CD4-positive, CD25-positive, alpha-beta regulatory T cell (primary cell): ENCODE measurements at places on chromosomes 4 and X. TPM values are rescaled to one million over a fixed set of nuclear protein-coding genes. Genes with fewer than 3 reads are reported as not detected.
A peak's percentile ranks its signal among the peaks of the same experiment; 100 is the strongest.

GRCh38 chr4:15696866-15697265, 6.0 kb upstream of the BST1 start:
- DNase-seq = no peak
- H3K4me3 ChIP-seq = no peak overlapping the region
- no peaks in the 10 kb centered on the region for H3K27me3 ChIP-seq
- H3K27ac ChIP-seq = no peak overlapping the region
- no peaks in the 10 kb centered on the region for H3K4me1 ChIP-seq

GRCh38 chr4:137452799-137453198, 79.5 kb downstream of the PCDH18 start:
- H3K4me3 ChIP-seq = no peak overlapping the region
- DNase-seq = no peak
- H3K4me1 ChIP-seq = no peaks in the 10 kb centered on the region
- H3K27me3 ChIP-seq = no peaks in the 10 kb centered on the region
- no peak overlapping the region for H3K27ac ChIP-seq

GRCh38 chrX:112760697-112761096, 79.9 kb downstream of the AMOT start:
- H3K4me1 ChIP-seq = no peaks in the 10 kb centered on the region
- no peaks in the 10 kb centered on the region for H3K36me3 ChIP-seq
- no peak for DNase-seq
- no peak overlapping the region for H3K27ac ChIP-seq
- peaks cover 2% of the 10 kb centered on the region for H3K27me3 ChIP-seq

DNA sequence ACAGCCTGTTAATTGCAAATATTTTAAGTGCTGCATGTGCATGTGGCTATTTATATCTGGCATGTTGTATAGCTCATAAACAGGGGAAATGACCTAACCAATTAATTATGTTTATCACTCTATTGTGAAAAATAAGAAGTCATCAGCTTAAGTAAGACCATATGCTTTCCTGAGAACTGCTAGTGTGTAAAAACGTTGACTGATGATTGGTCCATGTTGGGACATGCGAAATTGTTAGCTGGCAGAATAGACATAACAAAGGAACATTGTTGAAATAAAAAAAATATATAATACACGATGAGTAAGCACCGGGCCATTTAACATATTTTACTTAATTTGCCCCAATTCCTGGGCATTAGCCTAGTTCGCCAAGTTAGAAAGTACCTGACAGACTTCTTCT, 207.5 kb downstream of the ANK2 start:
- no peaks in the 10 kb centered on the region for H3K4me1 ChIP-seq
- no peaks in the 10 kb centered on the region for H3K27me3 ChIP-seq
- DNase-seq = no peak
- H3K27ac ChIP-seq = no peak overlapping the region

- H3K27me3 ChIP-seq = peaks cover 4% of the 10 kb centered on the region
- no peak for DNase-seq
- no peak overlapping the region for H3K4me3 ChIP-seq
- H3K27ac ChIP-seq = no peak overlapping the region
- H3K36me3 ChIP-seq = no peaks in the 10 kb centered on the region
Observed at GRCh38 chr4:55553441-55554201, 6.9 kb upstream of the CLOCK start.

DNA sequence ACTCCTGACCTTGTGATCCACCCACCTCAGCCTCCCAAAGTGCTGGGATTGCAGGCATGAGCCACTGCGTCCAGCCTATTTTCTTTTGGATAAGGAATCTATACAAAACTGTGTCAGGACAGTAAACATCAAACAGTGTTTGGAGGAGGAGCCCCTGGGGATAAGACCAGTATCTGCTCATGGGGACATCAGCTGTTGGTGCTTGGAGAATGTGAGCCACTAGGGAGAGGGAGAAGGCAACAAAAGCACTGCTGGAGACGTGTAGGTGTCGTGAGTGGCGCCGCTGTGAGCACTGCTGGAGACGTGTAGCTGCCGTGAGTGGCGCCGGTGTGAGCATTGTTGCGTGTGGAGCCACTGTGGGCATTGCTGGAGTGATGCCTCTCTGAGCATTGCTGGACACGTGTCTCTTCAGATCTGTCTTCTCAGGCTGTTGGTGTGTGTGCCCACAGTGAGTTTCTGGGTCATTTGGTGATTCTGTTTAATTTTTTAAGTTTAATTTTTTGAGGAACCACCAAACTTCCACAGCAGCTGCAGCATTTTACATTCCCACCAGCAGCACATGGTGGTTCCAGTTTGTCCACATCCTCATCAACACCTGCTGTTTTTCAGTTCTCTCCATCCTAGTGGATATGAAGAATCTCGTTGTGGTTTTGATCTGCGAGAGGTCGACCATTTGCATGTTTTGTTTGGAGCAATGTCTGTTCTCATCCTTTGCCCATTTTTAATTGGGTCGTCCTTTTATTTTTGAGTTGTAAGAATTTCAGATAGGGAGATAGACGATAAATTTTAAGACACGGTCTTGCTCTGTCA, 19.0 kb downstream of the DGKQ start:
- H3K27me3 ChIP-seq = no peaks in the 10 kb centered on the region
- no peak overlapping the region for H3K4me3 ChIP-seq
- H3K27ac ChIP-seq = no peak overlapping the region
- DNase-seq = no peak
- H3K4me1 ChIP-seq = no peaks in the 10 kb centered on the region

DNA sequence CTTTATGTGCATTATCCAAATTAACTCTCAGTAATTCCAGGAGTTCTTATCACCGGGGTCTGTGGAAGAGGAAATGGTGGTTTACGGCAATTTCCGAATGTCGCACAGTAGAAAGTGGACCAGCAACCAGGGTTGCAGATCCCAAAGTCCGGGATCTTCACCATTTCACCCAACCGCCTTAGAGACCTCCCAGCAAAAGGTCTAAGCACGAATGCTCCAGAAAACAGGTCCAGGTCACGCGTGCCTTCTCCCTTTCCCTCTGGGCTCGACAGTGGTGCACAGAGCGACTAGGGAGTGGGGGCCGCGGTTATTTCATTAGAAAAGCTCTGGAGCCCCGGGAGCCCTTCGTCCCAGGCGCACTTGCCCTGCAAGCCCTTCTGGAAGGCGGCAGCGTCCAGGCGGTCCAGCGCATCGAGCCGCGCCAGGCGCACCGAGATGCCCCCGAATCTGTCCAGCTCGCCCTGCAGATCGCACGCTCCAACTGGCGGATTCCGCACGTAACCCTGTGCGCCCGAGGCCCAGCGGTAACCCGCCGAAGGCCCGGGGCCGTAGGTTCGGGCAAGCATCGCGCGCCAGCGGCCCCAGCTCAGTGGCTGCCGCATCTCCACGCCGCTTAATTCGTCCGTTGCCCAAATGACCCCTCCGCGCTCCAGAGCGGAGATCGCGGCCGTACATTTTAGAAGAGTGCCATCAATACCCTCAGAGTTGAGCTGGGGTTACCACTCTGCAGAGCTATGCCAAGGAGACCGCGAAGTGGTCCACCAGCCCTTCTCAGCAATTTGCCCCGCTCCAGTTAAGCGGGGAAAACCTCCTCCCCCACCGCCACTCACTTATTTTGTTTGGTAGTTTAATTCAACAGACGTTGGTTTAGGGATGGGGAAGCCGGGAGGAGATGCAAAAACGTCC, at the start of gene NUDT6:
TSS of gene NUDT6 (minus strand) at position 627 of the 906 bp plus-strand sequence. CDS start at position 602, 25 bp downstream.
- H3K4me3 ChIP-seq = peak within 1 kb of the TSS; percentile 95
- H3K27me3 ChIP-seq = no peaks in the 10 kb centered on the region
- H3K36me3 ChIP-seq = no peaks in the 10 kb centered on the region

The GC gene
- polyA plus RNA-seq = not detected
